ENCODE measurements at places on chromosomes 2 and 18.

- DNase-seq: no peak
These were observed 145.7 kb downstream of the CERS6 start for GRCh38 chr2:168601741-168602140.

- no peak for DNase-seq
These were observed 303.5 kb downstream of the HRH4 start for GRCh38 chr18:24763765-24764513.

DNA sequence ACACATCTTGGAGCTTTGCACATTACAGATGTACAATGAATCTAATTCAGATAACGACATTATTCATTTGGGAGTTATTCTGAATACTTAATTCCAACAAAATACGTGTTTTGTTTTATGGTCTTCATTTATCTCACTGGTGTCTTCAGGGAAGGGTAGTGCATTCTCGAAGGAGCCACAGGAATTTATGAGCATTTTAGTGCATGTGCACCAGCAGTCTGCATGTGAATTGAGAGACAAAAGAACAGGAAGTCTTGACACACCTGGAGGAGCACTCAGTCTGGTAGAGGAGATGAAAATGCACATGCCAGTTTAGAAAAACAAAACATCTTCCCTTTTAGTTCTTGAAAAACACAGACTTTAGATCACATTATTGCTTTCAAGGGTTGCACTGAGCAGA, 228.7 kb downstream of the LRATD1 start:
- no peak for DNase-seq

DNA sequence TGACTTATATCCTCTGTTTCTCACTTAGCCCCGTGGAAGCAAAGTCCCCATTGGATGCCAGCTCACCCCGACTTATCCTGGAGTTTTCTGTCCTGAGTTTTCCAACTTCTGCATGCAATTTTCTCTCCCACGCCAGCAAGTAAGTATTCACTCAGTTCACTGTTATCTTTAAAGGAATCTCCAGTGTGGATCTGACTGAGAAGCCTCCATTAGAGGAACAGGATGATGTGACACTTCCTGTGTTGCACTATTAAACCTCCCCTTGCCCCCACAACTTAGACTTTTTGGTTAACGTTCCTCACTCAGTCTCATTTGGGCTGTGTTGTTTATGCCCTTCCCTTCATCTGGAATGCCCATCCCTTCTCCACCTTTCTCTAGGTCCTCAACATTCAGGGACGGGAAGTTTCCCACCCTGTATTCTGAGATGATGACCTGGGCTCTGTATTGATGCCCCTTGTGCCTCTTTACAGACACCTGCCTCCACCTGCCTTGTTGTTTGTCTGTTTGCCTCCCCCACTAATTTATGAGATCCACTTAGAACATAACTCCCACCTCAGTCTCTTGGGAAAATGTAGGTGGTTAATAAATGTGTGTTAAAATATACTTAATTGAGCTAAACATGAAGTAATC, 536.1 kb upstream of the RAB6C start:
- no peak for DNase-seq

- no peak for DNase-seq
These were observed 200.8 kb upstream of the STON1 start for GRCh38 chr2:48328942-48329723.

DNA sequence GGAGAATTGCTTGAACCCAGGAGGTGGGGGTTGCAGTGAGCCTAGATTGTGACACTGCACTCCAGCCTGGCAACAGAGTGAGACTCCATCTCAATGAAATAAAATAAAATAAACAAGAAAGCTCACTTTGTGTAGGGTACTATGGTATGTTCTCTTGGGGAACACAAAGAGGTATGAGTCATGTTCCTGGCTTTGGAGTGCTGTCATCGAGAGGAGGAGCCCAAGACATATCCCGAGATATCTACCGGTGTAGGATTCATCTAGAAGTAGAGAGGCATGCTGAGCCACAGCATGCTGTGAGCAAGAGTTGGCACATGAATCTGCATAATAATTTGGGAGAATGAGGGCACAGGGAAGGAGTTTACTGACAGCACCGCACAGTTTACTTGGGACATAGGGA, 244.9 kb upstream of the EPHA4 start:
- no peak for DNase-seq

GRCh38 chr18:58639237-58639636, 10.3 kb upstream of the ALPK2 start:
- DNase-seq: no peak

DNA sequence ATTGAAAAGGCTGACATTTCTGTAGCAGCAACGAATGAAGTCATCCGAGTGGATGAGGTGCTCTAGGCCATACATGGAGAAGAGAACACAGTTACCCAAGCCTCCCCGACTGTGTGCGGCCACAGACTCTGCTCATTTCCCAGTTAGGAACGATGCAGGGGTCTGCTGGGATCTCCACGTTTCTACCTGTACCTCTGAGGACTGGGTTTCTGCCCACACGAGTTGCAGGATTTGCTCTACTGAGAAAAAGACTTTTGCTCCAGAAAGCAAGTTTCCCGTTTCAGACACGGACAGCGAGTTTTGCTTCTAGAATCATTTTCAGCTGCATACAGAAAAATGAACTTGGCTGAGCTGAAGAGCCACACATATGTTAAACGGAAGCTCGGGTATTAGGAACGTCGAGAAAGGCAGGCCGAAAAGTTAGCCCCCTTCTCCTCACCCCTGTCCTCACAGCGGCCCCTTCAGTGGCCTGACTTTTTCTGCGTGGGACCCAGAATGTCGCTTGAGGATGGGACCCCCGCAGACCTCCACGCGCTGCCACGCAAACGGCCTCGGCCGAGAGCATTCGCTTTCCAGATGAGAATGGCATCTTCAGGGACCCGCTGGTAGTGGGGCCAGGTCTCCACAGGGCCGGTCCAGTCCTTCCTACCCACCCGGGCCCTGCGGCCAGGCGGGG, 582 bp upstream of the RAB31 start:
- DNase-seq: no peak

- no peak for DNase-seq
These were observed 29.2 kb downstream of the ZCCHC2 start for GRCh38 chr18:62551972-62552513.

DNA sequence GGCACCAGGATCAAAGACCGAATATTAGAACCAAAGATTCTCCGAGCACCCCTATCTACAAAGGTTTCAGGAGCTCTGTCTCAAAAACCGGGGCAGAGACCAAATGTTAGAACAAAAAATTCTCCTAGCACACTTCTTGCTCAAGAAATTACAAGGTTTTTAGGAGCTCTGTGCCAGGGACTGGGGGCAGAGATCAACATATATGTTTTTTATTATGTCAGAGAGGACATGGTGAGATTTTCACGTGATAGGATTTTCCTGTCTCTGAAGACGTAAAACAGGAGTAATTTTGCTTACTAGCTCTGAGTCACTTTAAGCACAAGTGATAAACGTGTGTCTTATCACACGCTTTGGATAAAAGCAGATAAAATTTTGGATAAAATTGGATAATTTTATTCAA, 34.8 kb upstream of the ODC1 start:
- no peak for DNase-seq

DNA sequence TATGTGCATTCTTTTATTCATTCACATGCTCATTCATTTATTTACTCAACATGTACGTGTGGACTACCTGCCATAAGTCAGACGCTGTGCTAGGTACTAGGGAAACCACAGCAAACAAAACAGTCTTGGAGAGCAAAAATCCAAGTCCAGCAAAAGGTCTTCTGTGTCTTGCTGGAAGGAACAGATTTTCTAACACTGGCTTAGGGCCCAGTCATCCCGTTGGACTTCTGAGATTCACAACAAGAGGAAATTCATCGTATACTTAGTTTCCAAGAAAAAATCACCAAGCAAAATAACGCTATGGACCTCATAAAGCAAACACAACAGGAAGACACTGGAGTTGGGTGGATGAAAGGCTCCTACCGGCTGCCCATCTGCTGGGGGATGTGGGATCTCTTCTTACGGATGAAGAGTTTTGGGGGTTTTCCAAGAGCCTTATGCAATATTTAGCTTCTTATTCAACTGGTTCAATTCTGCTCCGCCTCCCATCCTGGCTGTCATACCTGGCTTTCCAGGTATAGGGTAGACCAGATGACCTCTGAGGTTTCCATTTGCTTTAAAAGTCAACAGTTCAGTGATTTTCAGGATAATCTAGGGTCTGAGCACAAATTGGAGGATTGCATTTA, 262.7 kb downstream of the HAUS1 start:
- no peak for DNase-seq

GRCh38 chr2:54632733-54633692, 90.4 kb upstream of the EML6 start:
- no peak for DNase-seq

- DNase-seq: no peak
These were observed 67.0 kb downstream of the LBH start for GRCh38 chr2:30298302-30298701.

DNA sequence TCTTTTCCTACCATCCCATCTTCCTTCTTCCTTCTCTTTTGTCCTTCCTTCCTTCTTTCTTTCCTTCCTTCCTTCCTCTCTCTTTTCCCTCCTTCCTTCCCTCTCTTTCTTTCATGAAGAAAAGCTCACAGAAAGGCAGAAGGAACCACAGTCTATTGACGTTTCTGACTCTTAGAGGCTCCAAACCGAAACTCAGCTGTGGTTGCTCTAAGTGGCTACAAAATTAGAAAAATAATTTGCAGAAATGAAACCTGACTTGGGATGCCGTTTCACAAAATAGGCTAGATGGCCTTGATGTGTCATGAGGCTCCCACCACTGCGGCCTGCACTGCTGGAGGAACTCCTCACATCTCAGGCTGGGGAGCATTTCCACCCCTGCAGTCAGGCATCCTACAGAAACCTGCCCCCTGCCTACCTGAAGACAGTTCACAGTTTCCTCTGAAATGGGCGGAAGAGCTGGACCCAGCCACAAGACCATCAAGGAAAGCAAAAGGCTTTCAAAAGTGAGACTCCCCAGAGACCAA, 165.6 kb downstream of the SMAD7 start:
- no peak for DNase-seq

GRCh38 chr2:42105330-42106256, 57.8 kb downstream of the PKDCC start:
- no peak for DNase-seq

DNA sequence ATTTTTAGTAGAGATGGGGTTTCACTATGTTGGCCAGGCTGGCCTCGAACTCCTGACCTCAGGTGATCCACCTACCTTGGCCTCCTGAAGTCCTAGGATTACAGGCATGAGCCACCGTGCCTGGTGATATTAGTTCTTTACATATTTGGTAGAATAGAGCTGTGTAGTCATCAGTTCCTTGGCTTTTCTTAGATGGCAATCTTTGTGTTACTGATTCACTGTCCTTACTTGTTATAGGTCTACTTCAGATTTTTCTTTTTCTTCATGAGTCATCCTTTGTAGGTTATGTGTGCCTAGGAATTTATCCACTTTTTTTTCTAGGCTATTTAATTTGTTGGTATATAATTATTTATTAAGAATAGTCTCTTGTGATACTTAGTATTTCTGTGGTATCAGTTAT, 30.3 kb upstream of the ZSWIM2 start:
- no peak for DNase-seq

DNA sequence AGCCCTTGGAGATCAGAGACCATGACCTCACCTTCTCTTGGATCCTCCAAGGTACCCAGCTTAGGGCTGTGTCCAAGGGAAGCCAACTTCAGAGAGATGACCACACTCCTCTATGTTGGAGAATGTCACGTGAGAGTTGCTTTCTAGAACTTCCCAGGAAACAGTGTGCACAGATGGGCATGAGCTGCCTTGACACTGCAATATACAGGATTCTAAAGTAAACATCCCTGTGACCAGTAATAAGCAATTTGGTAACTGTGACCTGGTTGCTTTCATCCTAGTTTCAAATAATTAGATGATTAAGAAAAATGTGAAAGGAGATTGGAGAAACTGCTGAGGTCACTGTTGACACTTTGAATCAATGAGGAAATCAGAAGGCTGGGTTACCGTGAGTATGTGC, 181.1 kb upstream of the EPAS1 start:
- DNase-seq: no peak

DNA sequence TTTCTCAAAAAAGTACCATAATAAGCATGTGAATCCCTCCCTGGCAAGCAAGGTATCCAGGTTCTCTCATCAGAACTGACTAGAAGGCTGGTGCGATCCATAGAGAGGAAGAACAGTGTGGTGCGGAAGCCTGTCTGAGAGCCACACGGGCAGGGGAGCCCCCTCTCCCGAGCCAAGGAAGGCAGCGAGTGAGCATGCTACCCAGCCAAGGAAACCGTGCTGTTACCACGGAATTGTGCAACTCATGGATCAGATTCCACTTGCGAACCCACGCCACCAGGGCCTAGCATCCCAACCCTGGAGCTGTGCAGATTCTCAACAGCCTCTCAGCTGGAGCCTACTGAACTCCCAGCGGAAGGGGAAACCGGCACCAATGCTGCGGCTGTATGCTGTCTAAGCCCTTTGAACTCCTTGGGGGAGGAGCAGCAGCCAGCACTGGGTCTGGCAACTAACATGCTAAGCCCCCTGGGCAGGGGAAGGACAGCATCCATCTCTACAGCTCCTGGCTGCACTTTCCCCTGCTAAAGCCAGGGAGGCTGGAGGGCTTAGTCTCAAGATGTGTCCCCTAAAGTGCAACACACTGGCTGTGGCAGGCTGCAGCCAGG, 823.1 kb downstream of the EPHA4 start:
- DNase-seq: no peak

- DNase-seq: no peak
These were observed 90.9 kb downstream of the RNF144A start for GRCh38 chr2:7007846-7008741.

Data from neural crest cell (in vitro differentiated cells).